Stimulated activated CD8-positive, alpha-beta memory T cell treated with anti-CD3 and anti-CD28 coated beads, Interleukin-7, amount 100 ng/mL, for 4 hours (primary cell): ENCODE measurements at places on chromosomes 3 and 15.

GRCh38 chr3:115623044-115623868, at the start of gene GAP43:
GAP43 (plus strand) TSS chr3:115623510; CDS start chr3:115623690, 180 bp downstream.
- no peak for DNase-seq

- no peak for DNase-seq
Measured at GRCh38 chr3:123559040-123559861, 25.6 kb downstream of the HACD2 start.

DNA sequence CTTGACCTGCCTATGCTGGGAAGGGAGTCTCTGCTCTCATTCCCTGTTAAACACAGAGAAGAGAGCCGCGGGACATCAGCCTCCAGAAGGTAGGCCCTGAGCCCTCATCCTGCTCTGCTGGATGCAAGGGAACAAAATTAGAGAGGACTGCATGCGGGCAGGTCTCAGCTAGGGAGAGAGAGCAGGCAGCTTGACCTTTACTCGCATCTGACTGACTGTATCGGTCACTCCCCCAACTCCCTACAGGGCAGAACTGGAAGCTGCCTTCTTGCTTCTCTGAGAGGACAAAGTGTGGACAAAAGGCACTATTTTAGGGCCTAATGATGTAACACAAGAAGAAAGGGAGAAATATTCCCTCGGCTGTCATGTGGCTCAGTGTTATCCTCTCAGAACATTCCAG, 38.7 kb upstream of the ATOSA start:
- no peak for DNase-seq

DNA sequence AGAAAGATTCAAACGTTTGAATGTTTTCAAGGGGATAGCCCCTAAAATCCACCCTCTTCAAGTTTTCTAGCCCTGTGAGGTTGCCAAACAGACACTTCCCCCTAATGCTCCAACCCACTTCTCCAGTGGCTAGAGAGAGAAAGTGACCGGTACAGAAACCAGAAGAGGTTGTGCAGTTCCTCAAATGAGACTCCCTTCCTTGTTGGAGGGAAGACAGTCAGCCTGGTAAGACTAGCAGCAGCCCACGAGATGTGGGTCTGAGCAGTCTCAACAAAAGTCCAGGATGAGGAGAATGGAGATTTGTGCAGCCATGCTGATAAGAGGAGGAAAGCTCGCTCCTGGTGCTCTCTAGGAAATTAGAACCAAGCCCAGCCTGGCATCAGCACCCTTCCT, 222.8 kb upstream of the TPRG1 start:
- no peak for DNase-seq

- DNase-seq: no peak
Measured at GRCh38 chr15:99565049-99565298, 810 bp upstream of the MEF2A start.

DNA sequence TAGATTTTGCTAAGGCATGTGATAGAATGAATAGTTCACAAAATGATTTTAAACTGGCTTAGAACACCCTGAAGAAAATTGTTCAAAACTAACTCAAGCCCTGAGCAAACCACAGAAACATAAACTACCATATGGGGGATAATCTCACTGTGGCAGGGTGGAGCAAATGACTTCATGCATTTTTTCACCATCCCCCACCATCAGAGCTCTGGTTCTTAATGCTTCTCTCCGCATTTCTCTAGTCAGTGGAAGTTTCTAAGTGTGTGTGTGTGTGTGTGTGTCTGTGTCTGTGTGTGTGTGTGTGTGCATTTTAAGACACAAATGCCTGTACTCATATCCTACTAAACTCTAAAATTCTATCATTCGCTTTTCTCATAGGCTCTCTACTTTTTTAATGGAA, 107.1 kb upstream of the PHLDB2 start:
- DNase-seq: no peak
